ENCODE measurements at places on chromosomes 6 and 20.

- no peak for DNase-seq
Observed at GRCh38 chr6:114619621-114620200, 276.9 kb upstream of the HS3ST5 start.

- no peak for DNase-seq
Observed at GRCh38 chr6:96704713-96705112, 132.6 kb downstream of the GPR63 start.

- DNase-seq: no peak
Observed at GRCh38 chr20:63945031-63945658, 11.1 kb downstream of the UCKL1 start.

DNA sequence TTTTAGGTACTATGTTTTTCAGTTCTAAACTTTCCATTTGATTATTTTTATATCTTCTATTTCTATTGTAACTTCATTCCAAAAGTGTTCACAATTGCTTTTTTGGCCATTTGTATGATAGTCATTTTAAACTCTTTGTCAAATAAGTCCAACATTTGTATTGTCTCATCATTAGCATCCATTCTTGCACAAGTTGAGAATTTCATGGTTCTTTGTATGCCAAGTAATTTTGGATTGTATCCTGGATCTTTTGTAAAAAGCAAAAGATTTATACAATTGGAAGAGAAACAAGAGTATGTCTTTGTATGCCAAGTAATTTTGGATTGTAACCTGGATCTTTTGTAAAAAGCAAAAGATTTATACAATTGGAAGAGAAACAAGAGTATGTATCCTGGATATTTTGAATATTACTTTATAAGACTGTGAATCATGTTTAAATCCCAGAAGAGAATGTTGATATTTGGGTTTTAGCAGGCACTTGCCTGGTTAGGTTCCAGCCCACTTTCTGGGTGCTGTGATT is 36.9 kb upstream of the NT5E start:
- no peak for DNase-seq

GRCh38 chr6:140140891-140141290 is 766.4 kb upstream of the CITED2 start:
- no peak for DNase-seq

GRCh38 chr6:139590206-139590605 is 215.8 kb upstream of the CITED2 start:
- no peak for DNase-seq

GRCh38 chr6:131400779-131401496 is 172.1 kb upstream of the ARG1 start:
- DNase-seq: no peak

GRCh38 chr6:147759536-147759935 is 251.0 kb downstream of the SAMD5 start:
- DNase-seq: no peak

GRCh38 chr6:43274916-43275597 is 23.0 kb upstream of the SLC22A7 start:
- peak; percentile 6 for DNase-seq

GRCh38 chr6:160082627-160083026 is 39.0 kb upstream of the SLC22A1 start:
- DNase-seq: no peak

DNA sequence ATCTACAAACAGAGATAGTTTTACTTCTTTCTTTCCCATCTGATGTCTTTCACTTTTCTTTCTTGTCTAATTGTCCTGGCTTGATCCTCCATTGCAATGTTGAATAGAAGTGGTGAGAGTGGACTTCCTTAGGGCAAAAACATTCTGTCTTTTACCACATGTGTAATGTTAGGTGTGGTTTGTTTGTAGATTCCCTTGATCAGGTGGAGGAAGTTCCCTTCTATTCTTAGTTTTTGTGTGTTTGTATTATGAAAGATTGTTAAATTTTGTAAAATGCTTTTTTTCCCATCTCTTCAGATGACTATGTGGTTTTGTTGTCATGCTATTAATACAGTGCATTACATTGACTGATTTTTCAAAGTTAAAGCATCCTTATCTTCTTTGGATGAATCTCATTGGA is 41.6 kb upstream of the DUSP22 start:
- no peak for DNase-seq

- no peak for DNase-seq
Observed at GRCh38 chr20:52438326-52438963, 246.9 kb upstream of the ZFP64 start.

- no peak for DNase-seq
Observed at GRCh38 chr20:14948416-14948815, 611.0 kb upstream of the FLRT3 start.

DNA sequence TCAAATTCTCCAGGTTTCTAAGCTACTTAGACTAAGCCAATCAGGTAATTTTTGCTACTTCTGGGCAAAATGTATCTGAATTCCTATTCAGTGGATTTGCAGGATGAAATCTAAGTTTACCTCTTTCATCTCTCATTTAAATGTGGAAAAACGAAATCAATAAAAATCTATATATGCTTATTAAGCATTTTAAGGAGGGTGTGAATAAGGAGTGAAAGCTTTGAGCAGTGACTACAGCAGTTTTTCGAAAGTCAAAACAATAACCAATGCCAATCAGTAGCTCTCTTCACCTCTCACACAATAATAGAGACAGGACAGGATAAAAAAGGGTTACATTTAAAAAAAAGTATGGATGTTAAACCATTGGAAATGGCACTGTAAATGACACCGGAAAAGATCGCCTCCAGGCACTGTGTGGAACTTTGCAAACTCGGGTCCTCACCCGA is 476 bp upstream of the BCKDHB start:
- no peak for DNase-seq

DNA sequence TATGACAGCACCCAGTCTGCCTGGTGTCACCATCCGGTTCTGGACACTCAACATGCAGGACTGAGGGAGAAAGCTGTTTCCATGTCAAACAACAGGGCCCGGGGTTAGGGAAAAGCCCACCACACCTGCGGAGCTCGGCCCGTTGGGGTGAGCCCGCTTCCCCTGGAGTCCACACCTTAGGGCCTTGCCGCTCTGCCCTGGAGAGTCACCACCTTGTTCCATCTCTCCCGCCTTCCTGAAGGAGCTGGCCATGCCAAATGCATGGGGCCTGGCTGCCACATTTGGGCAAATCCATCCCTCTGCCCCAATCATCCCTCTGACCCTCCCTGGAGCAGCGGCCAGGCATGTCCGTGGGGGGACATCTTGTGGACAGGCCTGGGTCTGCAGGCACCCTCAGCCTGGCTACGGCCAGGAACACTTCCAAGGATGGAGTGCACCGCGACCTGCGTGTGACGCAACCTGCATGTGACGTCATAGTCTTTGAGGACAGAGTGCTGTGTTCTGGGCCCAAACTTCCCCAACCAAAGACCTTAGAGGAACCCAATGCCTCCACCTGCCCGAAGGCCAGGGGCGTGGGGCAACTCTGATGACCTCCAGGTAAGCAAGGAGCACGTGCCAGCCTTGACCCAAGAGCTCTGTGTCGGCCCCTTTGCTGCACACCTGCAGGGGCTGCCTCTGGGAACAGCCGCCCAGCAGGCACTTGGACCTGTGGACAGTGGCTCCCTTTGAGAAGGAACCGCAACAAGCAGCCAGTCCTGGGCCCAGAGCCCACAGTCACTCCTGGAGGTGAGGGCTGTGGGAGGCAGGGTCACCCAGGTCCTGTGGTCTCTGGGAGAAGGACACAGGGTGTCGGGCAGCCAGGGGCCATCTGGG is 1.7 kb downstream of the CABLES2 start:
- no peak for DNase-seq

DNA sequence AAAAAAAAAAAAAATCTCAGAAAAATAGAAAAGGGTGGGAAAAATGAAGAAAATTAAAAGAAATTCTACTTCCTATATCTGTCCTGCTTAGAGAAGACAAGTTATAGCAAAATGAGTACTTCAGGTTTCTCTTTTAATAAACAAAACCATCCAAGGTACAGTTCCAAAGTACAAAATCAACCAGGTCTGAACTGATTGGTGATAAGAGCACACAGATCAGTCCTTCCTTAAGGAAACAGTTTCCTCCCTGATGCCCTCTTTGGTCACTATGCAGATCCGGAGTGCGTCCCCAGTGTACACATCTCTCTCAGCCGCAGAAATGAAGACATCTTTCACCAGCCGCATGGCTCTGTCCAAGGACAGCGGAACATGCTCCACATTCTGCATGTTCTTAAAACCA is 18.1 kb downstream of the PSMB1 start:
- no peak for DNase-seq

DNA sequence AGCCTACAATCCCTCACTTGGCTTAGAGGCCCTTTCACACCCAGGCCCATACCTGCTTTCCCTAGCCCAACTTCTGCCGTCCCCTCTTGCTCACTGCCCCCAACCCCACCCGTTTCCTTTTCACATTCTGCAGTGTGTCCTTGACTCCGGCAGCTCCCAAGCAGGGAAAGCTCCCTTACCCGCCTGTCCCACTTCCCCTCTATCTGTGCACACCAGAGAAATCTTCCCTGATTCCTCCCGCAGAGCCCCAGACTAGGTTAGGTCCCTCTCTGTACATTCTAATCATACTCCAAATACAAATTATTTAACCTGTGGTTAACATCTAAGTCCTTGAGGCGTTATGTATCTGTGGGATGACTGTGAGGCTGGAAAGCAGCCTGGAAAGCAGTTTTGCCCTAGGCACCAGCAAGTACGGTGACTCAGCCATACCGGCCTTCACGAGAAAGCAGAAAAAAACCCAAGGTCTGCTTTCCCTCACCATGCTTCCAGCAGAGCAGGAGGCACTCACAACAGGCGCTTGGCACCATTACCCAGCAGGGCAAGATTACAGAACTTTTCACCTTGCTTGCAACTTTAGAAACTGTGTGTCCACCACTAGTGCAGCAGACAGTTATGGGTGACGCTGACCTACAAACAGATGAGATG is 22.3 kb downstream of the ELOVL5 start:
- DNase-seq: no peak

GRCh38 chr20:51660672-51661608 is 107.2 kb downstream of the ATP9A start:
- DNase-seq: no peak

- no peak for DNase-seq
Observed at GRCh38 chr20:9550283-9550682, 35.9 kb downstream of the LAMP5 start.

DNA sequence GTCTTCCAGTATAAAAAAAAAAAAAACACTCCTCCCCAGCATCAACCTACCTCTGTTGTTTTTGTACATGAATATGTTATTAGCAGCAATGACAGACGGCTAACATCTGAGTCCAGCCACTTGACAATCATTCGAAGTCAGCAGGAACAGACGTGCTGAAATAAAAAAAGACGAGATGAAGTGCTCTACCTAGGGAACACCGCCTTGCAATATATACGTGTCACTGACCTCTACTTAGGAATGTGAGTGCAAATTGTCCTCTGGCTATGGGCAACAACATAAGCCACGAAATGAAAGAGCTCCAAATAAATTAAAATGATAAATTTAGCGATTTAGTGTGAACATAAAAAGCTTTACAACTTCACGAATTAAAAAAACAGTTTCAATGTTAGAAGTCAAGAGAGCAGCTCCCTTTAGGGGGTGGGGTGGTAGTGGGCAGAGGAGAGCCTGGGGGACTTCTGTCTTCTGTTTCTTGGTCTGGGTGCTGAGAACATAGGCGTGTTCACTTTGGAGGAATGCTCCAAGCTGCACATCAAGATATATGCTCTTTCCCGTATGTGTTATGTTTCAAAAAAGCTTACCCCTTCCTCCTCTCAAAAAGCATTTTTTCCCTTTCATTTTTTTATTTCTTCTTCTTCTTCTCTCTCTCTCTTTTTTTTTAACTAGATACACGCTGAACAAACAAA is 23.3 kb downstream of the EDN1 start:
- DNase-seq: no peak

DNA sequence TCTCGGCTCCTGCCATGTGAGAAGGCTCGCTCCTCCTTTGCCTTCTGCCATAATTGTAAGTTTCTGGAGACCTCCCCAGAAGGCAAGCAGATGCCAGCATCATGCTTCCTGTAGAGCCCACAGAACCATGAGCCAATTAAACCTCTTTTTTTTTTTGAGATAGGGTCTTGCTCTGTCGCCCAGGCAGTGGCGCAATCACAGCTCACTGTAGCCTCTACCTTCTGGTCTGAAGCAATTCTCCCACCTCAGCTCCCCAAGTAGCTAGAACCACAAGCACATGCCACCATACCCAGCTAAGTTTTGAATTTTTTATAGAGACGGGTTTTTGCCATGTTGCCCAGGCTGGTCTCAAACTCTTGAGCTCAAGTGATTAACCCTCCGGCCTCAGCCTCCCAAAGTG is 28.6 kb downstream of the RING1 start:
- DNase-seq: no peak

DNA sequence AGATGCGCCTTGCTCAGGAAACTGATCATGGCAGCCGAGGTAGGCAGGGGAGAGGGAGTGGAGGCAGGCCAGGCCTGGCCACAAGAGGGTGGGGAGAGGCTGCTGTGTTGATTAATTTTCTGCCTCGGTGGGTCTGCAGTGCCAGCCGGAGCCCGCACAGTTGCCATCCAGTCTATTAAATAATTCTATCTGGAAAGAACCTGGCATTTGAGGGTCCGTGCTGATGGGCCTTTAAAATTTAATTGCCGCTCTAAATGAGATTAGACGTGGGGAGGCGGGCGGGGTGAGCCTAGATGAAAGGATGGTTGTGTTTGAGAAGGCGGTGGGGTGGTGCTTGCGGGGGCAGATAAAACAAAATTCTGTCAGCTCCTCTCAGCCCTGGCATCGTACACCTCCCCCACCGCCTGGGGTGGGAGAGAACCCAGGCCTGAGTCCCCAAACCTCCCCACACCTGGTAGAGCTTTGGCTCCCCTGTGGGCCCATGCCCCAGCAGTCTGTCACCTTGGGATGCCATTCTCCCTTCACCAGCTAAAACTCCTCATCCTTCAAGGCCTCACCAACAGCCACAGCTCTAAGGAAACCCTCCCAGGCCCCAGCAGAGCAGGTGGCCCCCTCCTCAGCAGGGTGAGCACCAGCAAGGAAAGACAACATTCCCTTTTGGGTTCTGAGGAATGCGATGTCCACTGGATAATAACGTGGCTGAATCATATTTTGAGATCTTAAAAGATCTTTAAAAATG is 167.3 kb downstream of the GRM4 start:
- DNase-seq: no peak

DNA sequence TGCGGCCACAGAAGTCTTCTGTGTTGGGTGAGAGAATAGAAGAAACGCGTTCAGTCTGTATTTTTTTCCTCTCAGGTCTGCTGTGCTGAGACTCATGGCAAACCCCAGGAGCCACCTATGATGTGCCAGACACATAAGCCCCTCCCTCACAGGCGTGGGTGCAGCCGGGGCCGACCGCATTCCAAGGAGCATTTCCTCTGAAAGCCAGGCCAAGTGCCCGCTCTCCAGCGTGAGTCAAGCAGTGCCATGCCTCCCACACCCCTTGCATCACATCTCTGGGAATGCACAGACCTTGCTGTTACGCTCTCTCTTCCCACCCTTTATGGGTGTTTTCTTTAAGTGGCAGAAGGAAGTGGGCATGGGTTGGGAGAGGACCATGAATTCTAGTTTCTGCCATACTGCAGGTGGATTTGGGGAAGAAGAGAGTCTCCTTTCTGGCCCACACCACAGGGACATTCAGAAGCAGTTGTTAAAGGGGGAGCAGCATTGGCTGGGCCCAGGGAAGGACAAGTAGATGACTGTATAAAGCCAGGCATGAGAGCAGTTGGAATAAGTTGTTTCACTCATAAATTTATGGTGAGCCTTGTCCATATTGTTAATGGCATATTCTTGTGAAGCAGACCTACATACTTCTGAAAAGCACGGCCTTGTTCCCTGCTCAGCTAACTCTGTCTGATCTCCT is 37.1 kb upstream of the TFAP2A start:
- DNase-seq: no peak

Measured in activated CD8-positive, alpha-beta memory T cell treated with anti-CD3 and anti-CD28 coated beads for 4 hours (primary cell).